ENCODE measurements at places on chromosomes 12 and 14. TPM values are rescaled to one million over a fixed set of nuclear protein-coding genes. Genes with fewer than 3 reads are reported as not detected.

Gene KIF21A
- 16.9 TPM for total RNA-seq

DNA sequence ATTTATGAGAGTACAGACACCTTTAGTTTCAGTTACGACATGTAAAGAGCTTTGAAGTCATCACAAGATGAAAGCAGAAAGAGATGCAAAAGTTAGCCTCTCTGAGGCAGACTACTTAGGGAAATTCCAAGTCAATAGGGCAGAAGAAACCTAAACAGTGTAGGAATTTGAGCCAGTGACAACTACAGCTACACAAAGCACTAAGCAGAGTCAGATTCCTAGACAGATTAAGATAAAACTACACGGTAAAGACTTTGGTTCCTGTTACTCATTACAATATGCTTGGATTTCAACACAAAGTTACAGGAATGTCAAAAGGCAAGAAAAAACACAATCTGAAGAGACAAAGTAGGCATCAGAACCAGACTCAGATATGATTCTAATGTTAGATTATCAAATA is 1302.3 kb downstream of the FSCB start:
- H3K27me3 ChIP-seq = no peaks in the 10 kb centered on the region
- no peak overlapping the region for H3K4me3 ChIP-seq
- DNase-seq = no peak
- H3K36me3 ChIP-seq = no peaks in the 10 kb centered on the region
- H3K27ac ChIP-seq = no peak overlapping the region

DNA sequence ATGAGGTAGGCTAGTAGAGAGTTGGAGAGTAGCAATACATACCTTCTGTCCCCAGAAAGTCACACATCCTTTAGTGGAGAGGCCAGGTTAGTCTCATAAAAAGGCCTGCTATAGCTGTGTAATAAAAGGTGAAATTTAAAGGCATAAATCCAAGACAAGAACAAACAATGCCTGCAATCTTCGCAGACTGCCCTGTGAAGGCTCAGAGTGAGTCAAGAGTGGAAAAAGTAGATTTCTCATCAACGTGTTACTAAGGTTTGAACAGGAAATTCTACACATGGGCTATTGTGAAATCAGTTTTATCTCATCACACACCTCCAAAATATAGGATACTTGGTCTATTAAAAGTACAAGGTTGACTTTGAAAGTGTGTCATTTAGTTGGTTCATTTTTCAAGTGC is at the start of gene KLRC1:
KLRC1 (minus strand) TSS at position 222 of the 400 bp plus-strand sequence. CDS start 2,221 bp downstream, outside the sequence.
- H3K36me3 ChIP-seq = no peaks in the 10 kb centered on the region
- no peaks in the 10 kb centered on the region for H3K4me1 ChIP-seq
- H3K4me3 ChIP-seq = no peak within 1 kb of the TSS
- DNase-seq = no peak

DNA sequence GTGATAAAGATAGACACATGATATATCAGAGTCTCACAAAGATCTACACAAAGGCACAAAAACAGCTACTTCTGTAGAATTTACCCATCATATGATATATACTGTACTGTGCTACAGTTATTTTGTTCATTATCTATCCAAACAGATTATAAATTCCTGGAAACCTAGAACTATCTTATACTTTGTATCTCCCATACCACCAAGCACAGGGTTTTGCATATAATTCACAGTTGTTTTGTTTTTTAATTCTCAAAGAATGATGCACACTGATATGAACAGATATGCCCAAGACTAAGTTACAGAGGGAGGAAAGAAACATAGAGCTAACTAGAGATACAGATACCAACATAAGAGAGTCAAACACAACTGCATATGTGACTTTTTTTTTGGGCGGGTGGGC is 3.4 kb downstream of the PRKAG1 start:
- DNase-seq = no peak
- H3K36me3 ChIP-seq = peaks cover 19% of the 10 kb centered on the region
- H3K4me3 ChIP-seq = no peak overlapping the region
- peaks cover 2% of the 10 kb centered on the region for H3K27me3 ChIP-seq
- no peaks in the 10 kb centered on the region for H3K4me1 ChIP-seq

GRCh38 chr14:74290415-74290814 is 12.3 kb downstream of the ABCD4 start:
- H3K27me3 ChIP-seq = no peaks in the 10 kb centered on the region
- H3K36me3 ChIP-seq = peaks cover 49% of the 10 kb centered on the region
- DNase-seq = no peak
- H3K4me1 ChIP-seq = no peaks in the 10 kb centered on the region
